ENCODE measurements at places on chromosomes 7 and 10.
A peak's percentile ranks its signal among the peaks of the same experiment; 100 is the strongest.

- peak; percentile 26 for DNase-seq
Observed at GRCh38 chr7:28998105-28998504, 40.0 kb upstream of the TRIL start.

DNA sequence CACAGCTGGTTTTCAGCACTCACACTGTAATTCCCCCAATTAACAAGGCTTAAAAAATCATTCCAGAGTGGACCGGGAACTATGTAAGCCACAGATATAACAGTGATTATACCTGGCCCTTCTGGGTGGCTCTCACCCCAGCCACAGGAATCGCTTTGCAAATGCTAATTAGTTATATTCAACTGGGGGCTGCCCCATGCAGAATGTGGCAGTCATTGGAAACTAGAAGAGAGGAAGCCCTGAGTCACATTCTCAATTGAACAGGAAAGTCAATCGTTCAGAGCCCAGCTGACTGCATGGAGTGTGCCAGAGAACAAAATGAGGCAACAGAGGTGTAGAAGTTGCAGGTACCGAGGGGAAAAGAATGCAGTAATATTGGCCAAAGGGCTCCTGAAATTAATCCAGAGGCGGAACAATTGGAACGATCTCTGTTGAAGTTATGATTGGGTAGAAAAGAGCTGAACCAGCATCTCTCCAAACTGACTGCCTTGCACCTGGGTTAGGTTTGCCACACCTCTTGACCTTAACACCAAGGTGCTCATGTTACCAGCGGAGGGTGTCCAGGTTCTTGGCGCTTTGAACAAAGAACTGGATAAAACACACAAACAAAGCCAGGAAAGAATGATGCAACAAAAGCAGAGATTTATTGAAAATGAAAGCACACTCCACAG, 909.7 kb upstream of the AUTS2 start:
- no peak for DNase-seq

DNA sequence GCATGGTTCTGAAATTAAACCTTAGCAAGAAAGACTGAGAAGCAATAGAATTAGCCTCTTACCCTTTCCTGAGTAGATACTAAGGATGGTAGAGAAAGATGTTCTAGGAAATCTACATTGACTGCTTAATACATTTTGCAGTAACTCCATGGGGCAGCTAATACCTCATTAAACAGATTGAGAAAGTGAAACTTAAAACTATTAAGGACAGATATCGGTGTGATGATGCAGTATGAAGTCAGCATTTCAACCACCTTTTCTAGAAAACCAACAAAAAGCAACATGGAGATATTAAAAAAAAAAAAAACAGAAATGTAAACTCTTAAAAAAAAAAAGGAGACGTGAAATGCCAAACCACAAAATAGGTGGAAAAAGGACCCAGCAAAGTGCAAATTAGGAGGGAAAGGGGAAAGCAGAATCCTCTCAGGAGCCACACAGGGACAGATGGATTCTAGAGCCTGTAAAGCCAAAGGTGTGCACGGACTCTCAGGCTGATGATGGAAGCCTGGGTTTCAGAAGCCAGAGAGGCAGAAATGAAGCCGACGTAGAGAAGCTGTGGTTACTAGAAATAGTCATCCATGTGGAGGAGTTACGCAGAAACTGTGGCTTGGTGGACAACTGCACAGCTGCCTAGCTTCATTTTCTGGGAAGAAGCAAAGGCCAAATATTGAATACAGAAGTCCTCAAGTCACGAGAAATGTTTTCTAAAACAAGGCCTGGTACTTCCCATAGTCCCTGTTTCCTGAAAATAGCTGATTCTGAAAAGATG, 38.1 kb upstream of the GPR141 start:
- no peak for DNase-seq

GRCh38 chr7:46003161-46003560, 82.1 kb upstream of the IGFBP3 start:
- DNase-seq: no peak

- no peak for DNase-seq
Observed at GRCh38 chr7:116307253-116307652, 96.9 kb downstream of the TES start.

- no peak for DNase-seq
Observed at GRCh38 chr7:77434570-77435275, 18.6 kb upstream of the GSAP start.

- DNase-seq: no peak
Observed at GRCh38 chr7:17654940-17655339, 285.4 kb downstream of the SNX13 start.

DNA sequence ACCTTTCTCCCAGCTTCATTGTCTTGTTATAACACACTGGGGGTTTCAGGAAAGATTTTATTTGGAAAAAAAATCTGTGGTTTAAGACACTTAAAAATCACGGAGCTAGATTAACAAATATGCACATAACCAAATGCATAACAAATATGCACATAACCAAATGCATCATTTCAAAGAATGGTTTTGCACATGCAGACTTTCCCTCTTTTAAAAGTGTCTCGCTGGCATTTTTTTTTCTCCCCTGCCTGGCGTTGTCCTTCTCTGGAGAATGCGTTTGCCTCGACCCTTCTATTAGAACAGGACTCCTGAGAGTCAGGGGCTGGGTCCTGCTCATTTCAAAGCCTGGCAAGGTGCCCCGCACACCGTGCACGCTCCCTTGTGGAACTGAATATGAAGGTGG, 42.7 kb upstream of the LOXL4 start:
- DNase-seq: no peak

- no peak for DNase-seq
Observed at GRCh38 chr10:133445268-133445732, 8.4 kb upstream of the SCART1 start.

- DNase-seq: no peak
Observed at GRCh38 chr7:149509774-149510173, 12.2 kb upstream of the ZNF746 start.

- DNase-seq: no peak
Observed at GRCh38 chr10:122419016-122419415, 35.4 kb upstream of the ARMS2 start.

- no peak for DNase-seq
Observed at GRCh38 chr10:70267161-70267933, 16.5 kb downstream of the NPFFR1 start.

GRCh38 chr7:48112401-48113165, 23.5 kb downstream of the UPP1 start:
- DNase-seq: no peak

- DNase-seq: no peak
Observed at GRCh38 chr10:13820119-13820963, 233.6 kb downstream of the PRPF18 start.

GRCh38 chr7:5441840-5442503, 18.3 kb upstream of the TNRC18 start:
- no peak for DNase-seq

- no peak for DNase-seq
Observed at GRCh38 chr7:67462781-67463191, 466.2 kb downstream of the TYW1 start.

- no peak for DNase-seq
Observed at GRCh38 chr7:122463631-122464030, 159.1 kb upstream of the FEZF1 start.

GRCh38 chr7:100680576-100681271, 7.2 kb downstream of the GNB2 start:
- no peak for DNase-seq

DNA sequence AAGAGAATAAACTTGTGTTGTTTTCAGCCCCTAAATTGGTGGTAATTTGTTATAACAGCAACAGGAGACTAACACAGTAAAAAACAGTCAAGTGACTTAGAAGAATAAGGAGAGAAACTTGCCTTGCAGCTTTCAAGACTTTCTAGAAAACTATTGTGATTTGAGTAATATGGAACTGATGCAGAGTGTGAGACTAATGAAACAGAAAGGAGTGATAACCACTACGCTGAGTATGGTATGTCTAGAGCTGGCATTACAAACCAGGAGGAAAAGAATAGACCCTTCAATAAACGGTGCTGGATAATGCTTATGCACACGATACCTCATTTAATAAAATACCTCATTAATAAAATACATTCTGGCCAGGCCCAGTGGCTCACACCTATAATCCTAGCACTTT, 99.9 kb downstream of the CREM start:
- no peak for DNase-seq

DNA sequence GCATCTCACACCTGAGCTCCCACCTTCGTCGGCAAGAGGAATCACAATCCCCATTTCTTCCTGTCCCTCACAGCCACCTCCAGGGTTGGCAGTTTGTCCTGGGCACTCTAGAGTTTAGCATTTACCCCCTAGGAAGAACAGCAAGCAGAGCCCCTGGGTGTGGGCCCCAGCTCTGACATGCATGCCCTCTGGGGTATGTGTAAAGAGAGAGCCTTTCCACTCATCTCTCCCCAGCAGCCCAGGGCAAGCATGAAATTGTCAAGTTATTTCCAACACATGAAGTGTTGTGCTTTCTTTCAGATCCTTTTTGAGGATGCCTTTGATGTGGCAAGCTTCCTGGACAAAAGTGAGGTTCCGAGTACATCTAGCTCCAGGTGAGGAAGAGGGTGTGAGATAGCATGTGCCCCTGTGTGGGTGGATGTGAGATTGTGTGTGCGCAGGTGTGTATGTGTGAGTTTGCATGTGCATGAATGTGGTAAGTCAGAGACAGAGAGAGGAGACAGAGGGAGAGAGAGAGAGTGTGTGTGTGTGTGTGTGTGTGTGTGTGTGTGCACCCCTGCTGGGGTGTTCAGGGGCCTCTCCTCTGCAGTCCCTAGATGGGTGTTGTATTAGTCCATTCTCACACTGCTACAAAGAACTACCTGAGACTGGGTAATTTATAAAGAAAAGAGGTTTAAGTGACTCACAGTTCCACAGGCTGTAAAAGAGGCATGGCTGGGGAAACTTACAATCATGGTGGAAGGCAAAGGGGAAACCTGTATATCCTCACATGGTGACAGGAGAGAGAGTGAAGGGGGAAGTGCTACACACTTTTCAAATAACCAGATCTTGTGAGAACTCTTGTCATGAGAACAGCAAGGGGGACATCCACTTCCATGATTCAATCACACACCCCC, 18.1 kb downstream of the STRA8 start:
- DNase-seq: no peak

GRCh38 chr7:45651540-45651939, 77.4 kb downstream of the ADCY1 start:
- no peak for DNase-seq

- no peak for DNase-seq
Observed at GRCh38 chr7:24690251-24690650, 67.0 kb downstream of the GSDME start.

DNA sequence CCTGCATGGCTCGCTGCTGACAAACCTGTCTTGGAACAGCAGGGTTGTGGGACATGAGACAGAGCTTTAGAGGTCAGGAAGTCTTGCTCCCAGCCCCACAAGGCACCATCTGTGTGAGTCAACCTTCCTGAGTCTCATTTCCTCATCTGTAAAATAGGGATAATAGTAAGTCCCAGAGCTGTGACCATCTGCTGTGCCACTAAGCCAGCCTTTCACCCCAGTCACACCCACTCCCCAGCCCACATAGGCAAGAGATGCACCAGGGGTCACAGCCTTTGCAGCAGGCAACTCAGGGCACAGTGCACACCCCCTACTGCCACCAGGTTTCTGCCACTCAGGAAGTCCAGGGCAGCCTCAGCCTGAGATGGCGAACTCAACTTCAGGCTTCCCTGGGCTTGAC, 29.4 kb upstream of the CDH23 start:
- DNase-seq: no peak

GRCh38 chr7:144110272-144110671, 889 bp downstream of the OR2A2 start:
- no peak for DNase-seq

- no peak for DNase-seq
Observed at GRCh38 chr10:3131098-3131497, 41.5 kb downstream of the PITRM1 start.

- DNase-seq: no peak
Observed at GRCh38 chr10:126647116-126647515, 23.4 kb downstream of the C10orf90 start.
